ENCODE measurements at places on chromosomes 1 and 21.

DNA sequence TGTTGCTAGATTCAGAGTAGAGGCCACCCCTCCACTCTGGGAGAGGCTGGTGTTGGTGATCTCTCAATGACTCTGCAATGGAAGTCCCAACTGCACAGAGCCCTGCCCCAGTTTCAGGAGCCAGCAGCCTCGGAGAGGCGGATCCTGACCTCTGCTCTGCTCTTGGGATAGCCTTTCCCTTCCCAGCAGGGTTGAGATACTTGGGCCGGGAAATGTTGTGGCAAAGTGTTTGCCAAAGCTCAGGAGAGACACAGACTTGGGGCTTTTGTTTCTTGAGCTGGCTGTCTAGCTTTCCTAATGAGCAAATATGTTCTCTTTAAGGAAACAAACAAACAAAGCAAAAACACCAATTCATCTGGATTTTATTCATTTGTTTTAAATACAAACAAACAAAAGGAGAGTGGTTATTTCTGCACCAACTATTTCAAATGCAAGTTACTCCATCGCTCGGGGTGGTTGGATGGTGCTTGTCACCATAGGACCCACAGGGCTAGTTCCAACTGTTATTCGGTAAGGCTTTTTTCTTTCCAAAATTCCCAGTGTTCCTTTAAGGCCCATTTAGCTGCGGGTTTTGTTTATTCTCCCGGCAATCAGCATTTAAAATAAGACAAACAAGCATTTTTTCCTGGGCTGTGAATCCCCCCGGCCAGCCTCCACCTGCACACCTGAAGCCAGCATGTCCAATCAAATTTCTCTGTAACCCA lies 193.9 kb upstream of the LMO4 start:
- no peak for DNase-seq

GRCh38 chr1:30545365-30545764 lies 178.0 kb downstream of the MATN1 start:
- no peak for DNase-seq

GRCh38 chr1:26745191-26745590 lies 42.6 kb upstream of the PIGV start:
- no peak for DNase-seq

DNA sequence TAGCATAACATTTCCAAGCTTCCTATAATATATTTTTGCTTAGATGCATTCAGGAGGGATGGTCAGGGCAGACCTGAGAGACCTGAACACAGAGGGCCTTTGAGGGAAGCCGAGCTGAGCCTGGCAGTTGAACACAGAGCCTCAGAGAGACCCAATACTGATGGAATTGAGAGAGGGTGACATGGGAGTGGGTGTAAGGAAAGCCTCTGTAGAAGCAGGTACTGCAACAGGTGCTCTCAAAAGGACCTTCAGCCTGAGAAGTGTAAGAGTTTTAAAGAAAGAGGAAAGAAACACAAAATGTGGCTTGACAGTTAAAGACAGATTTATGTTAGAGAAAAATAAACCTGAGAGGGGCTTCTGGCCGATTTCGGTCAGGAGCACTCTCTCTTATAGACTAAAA lies 73.9 kb upstream of the PGBD5 start:
- DNase-seq, result no peak

DNA sequence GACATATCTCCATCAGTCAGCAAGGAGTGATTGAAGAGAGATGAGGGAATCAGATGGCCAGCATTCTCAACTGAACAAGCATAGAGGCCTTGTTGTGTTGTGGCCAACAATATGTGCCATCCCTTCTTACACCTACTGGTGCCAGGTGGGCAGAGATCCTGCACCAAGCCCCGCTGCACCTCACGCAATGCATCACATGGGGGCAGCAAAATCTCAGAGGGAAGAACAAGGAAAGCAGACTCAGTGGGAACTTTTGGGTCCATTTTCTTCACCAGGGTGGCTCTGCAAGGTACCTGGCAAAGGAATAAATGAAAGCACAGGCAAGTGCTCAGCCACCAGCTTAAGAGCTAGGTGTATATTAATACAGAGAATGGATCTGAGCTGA lies 33.2 kb downstream of the HSD3B2 start:
- DNase-seq, result peak; percentile 13

- no peak for DNase-seq
These were observed 485.7 kb downstream of the NUF2 start for GRCh38 chr1:163807331-163808049.

Data from NT2/D1 (cell line).